Heart left ventricle (tissue), 16 donors: ENCODE measurements at places on chromosomes 1 and 21. TPM values are rescaled to one million over a fixed set of nuclear protein-coding genes. Genes with fewer than 3 reads are reported as not detected.

The BARHL2 gene
- total RNA-seq, result not detected

DNA sequence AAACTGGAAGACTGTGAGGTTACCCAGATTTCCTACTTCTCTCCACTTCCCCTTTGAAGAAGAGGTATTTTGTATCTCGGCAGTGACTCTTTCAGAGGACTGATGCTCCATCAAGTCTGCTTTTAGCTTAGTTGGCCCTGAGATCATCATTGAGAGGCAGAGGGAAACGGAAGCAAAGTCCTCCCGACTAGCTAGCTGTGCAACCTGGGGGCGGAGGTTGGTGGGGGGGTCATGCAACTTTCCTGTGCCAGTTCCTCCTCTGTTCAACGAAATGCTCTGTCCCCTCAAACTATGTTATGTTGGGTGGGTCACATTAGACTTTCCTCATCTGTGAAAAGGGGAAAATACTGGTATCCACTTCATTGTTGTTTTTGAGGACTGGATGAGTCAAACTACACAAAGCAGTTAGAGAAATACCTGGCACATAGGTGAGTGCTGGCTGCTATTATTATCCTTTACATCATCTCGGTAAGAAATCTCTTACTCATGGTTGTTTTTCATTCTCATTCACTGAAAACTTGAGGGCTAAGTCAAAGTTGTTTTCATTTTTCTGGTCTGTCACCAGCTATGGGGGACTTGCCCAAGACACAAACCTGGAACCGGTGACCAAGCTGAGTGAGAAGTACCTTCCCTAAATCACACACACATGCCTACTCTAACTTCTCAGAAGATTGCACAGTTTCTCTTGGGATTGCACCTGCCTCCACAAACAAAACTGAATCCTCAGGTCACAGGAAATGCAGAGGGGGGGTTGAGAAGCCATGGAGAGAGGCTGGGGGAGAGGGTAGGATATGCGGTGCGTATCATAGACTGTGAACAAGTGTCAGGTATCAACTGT is 83.3 kb downstream of the ABCA4 start:
- H3K4me1 ChIP-seq, result peaks cover 34% of the 10 kb centered on the region
- H3K4me3 ChIP-seq, result no peak overlapping the region
- no peak for DNase-seq

- no peak overlapping the region for H3K4me3 ChIP-seq
- H3K36me3 ChIP-seq, result no peaks in the 10 kb centered on the region
- DNase-seq, result no peak
- no peak overlapping the region for H3K27ac ChIP-seq
- no peaks in the 10 kb centered on the region for H3K4me1 ChIP-seq
- no peaks in the 10 kb centered on the region for H3K27me3 ChIP-seq
Measured at GRCh38 chr21:45864436-45864835, 117.1 kb upstream of the COL6A1 start.

GRCh38 chr21:28193189-28193588 is 799.5 kb downstream of the LTN1 start:
- H3K27me3 ChIP-seq, result no peaks in the 10 kb centered on the region
- H3K4me1 ChIP-seq, result no peaks in the 10 kb centered on the region
- no peak overlapping the region for H3K27ac ChIP-seq
- no peak overlapping the region for H3K4me3 ChIP-seq
- DNase-seq, result no peak
- H3K36me3 ChIP-seq, result no peaks in the 10 kb centered on the region

The IL6R gene
- 14.8 TPM for total RNA-seq

The DBT gene
- 29.8 TPM for total RNA-seq

- H3K27ac ChIP-seq, result no peak overlapping the region
- H3K36me3 ChIP-seq, result no peaks in the 10 kb centered on the region
- no peaks in the 10 kb centered on the region for H3K27me3 ChIP-seq
- no peak for DNase-seq
- peaks cover 24% of the 10 kb centered on the region for H3K4me1 ChIP-seq
- no peak overlapping the region for H3K4me3 ChIP-seq
Measured at GRCh38 chr1:206105464-206105995, 11.7 kb downstream of the AVPR1B start.

GRCh38 chr1:107867897-107868296 is 97.1 kb downstream of the VAV3 start:
- H3K4me3 ChIP-seq, result no peak overlapping the region
- no peak for DNase-seq
- H3K4me1 ChIP-seq, result peaks cover 13% of the 10 kb centered on the region
- H3K27ac ChIP-seq, result no peak overlapping the region
- H3K27me3 ChIP-seq, result no peaks in the 10 kb centered on the region

The TMEM9 gene
- 35.9 TPM for total RNA-seq

The CFHR3 gene
- not detected for total RNA-seq

The SCAF4 gene
- 17.3 TPM for total RNA-seq

DNA sequence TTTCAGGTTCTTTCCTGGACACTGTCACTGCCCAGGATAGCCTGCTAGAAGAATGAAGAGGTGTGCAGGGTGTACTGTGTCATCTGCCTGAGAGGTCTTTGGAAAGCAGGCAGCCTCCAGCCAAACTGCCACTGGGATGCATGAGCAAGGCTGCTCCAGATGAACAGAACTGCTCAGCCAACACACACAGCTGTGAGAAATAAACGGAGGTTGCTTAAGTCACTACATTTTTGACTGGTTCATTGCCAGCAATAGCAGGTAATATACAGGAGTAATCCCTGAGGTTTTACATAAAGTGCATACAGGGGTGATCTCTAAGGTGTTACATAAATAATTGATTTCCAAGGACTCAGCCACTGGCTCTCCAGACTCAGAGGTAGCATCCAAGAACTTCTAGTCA is 516.9 kb downstream of the BRINP3 start:
- H3K4me3 ChIP-seq, result no peak overlapping the region
- H3K27me3 ChIP-seq, result no peaks in the 10 kb centered on the region
- no peak overlapping the region for H3K27ac ChIP-seq
- no peak for DNase-seq
